Spinal cord (tissue), 10 donors: ENCODE measurements at places on chromosomes 3 and 15. TPM values are rescaled to one million over a fixed set of nuclear protein-coding genes. Genes with fewer than 3 reads are reported as not detected.

The UNC13C gene
- 27.5 TPM for total RNA-seq

DNA sequence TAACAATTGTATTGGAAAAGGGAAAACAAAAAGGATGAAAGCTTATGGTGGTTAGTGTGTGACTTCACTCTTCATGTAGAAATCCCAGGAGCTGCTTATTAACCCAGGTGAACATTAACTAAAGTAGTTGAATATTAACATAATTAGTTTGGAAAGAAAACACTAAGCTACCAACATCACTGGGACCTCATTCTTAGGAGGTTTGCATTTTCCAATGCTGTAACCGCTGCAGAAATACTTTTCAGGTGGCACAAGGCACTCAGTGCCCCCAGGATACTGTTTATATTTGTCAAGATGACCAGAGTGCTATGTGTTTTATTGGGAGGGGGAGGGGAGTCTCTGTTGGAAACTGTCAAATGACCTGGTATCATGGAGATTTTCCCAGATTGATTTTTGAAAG lies 25.9 kb upstream of the VILL start:
- H3K4me3 ChIP-seq = no peak overlapping the region
- H3K27me3 ChIP-seq = no peaks in the 10 kb centered on the region
- peaks cover 24% of the 10 kb centered on the region for H3K4me1 ChIP-seq

DNA sequence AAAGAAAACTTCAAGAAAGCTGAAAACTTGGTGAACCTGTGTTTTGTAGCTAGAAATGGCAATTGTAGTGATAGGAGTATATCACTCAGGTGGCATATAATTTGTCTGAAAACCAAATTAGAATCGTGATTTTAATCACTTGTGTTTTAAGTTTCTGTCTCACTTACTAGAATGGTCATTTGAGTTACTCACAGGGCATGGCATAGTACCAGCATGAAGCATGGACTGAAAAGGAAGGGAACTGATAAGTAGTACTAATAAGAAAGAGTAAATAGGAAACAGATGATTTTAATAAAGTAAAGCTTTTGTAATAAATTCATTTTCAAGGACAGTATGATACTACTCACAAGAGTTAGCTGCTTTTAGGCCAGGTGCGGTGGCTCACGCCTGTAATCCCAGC lies 22.1 kb downstream of the OSBPL11 start:
- no peaks in the 10 kb centered on the region for H3K4me1 ChIP-seq
- no peaks in the 10 kb centered on the region for H3K27me3 ChIP-seq
- H3K27ac ChIP-seq = no peak overlapping the region
- DNase-seq = no peak
- H3K4me3 ChIP-seq = no peak overlapping the region

- no peak overlapping the region for H3K27ac ChIP-seq
Observed at GRCh38 chr15:91224755-91225380, 124.8 kb downstream of the SV2B start.

DNA sequence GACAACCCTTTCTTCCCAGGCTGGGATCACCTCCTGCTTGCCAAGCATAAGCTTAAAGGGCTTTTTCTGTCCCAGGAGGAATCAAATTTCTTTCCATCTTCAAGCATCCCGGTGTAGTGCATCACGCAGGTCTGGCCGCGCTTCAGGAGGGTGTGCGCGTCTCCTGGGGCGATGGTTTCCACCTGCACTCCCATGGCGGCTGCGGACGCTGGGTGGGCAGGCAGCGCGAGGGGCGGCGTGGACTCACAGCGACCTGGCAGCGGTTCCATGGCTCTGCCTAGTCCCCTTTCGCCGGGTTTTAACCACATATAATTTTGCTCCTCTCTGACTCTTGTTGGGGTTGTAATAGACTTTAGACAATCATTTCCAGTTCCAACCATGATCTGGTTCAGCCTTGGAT lies 10.6 kb upstream of the TM4SF4 start:
- no peak overlapping the region for H3K4me3 ChIP-seq
- DNase-seq = no peak
- H3K27ac ChIP-seq = no peak overlapping the region
- H3K27me3 ChIP-seq = no peaks in the 10 kb centered on the region
- no peaks in the 10 kb centered on the region for H3K36me3 ChIP-seq

DNA sequence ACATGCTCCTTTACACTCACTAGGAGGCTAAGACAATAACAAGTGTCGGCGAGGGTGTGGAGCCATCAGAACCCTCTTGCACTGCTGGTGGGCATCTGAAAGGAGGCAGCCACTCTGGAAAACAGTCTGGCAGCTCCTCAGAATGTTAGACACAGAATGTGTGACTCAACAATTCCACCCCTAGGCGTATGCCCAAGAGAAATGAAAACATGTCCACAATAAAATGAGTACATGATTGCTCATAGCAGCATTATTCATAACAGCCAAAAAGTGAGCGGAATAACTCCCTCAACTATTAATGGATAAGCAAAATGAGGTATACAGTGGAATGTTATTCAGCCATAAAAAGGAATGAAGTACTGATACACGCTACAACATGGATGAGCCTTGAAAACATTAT lies 57.8 kb downstream of the WNT7A start:
- peaks cover 44% of the 10 kb centered on the region for H3K4me1 ChIP-seq
- H3K27me3 ChIP-seq = no peaks in the 10 kb centered on the region
- H3K36me3 ChIP-seq = peaks cover 19% of the 10 kb centered on the region
- DNase-seq = no peak
- H3K4me3 ChIP-seq = no peak overlapping the region

- peak overlapping the region; percentile 38 for H3K4me3 ChIP-seq
- H3K4me1 ChIP-seq = peaks cover 12% of the 10 kb centered on the region
- no peak overlapping the region for H3K27ac ChIP-seq
- H3K36me3 ChIP-seq = no peaks in the 10 kb centered on the region
- DNase-seq = no peak
Observed at GRCh38 chr3:196640297-196641018, 964 bp downstream of the NRROS start.
